MCF 10A (cell line): ENCODE measurements at places on chromosomes 16 and 17. TPM values are rescaled to one million over a fixed set of nuclear protein-coding genes. Genes with fewer than 3 reads are reported as not detected.

The JPH3 gene
- total RNA-seq = not detected in 2 replicates

The KRT25 gene
- total RNA-seq = not detected in 2 replicates

The WWP2 gene
- total RNA-seq = 29.3 and 30.4 TPM in 2 replicates

GRCh38 chr17:62064029-62064790, 868 bp downstream of the MED13 start:
- peak; percentile 58 for DNase-seq

- DNase-seq = peak; percentile 88
Observed at GRCh38 chr17:33112763-33113162, 121.1 kb downstream of the SPACA3 start.

DNA sequence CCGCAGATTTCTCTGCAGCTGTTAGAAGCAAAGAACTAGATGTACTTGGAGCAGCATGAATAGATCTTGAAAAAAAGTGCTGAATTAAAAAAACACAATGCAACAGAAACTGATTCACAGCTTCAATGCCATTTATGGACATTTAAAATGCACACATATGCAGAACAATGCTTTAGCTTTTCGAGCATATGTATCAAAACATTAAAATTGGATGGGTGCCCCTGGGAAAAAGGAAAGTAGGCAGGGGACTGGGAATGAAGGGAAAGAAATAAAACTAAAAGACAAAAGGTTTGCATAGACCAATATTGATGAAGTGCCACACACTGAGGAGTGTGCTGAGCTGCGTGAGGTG, 5.0 kb downstream of the KCTD13 start:
- no peak for DNase-seq
